ENCODE measurements at places on chromosomes 3 and 15.

DNA sequence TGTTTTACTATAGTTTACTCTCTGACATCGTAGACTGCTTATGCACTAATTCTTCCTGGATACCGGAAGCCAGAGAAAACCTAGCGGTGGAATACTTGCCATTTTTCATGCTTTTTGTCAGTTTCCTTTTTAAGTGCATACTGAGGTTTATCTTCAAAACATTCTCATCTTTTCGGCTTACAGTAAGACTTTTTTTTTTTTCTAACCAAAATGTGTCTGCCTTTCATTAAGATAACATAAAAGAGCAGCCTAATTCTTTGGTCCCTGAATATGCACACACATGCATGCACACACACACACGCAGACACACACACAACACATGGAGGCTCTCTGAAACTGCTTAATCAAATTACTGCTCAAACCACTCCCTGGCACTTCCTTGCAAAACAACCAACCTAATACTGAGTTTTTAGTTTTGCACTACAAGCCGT is 1.3 kb downstream of the ZNF445 start:
- peak; percentile 17 for DNase-seq

DNA sequence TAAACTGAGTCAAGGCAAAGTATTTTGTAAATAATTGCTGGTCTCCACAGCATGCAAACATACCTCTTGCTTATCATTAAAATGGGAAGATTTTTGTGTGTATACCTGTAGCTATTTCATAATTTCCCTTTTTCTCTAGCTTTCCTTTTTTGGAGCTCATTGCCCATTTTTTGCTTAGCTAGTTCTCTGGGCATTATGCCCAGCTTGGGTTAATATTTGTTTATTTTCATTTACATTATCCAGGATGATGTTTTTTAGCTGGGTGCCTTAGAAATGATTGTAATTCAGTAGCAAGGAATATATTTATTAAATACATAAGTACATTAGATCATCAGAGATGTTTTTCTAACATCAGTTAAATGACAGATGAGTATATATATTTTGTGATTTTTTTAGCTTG is 1271.7 kb upstream of the GBE1 start:
- no peak for DNase-seq

DNA sequence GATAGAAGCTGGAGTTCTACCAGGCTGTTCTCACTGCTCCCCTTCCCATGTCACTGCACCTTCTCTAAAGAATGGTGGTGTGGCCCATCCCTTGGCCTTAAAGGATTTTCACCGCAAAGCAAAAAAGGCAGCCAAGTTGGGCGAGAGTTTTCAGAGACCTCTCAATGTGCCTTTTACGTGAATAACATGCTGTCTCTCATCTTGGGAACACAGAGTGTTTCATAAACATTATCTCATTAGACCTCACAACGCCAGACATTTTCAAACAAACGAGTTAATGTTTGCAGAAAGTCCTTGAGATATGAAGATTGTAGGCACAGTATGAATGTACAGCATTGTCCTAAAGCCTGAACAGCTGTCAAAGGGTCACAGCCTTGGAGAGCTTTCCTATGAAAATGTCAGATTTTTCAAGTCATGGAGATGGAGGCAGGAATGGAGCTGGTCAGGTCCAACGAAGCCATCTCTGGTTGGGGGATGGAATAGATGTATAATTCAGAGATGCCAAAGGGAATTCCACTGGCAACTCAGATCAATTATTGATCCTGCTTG is 21.3 kb downstream of the TM4SF1 start:
- no peak for DNase-seq

DNA sequence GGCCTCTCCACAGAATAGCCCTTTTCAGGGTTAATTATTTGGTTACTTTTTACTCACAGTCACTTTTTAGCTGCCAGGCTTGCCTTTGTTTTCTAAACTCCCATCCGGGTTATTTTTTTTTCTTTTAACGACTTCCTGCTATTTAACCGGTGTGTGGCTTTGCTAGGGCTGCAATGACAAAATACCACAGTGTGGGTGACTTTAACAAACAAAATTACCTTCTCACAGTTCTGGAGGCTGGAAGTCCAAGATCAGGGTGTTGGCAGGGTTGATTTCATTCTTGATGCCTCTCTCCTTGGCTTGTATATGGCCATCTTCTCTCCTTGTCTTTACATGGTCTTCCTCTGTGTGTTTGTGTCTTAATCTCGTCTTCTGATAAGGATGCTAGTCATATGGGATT is 91.5 kb downstream of the IL1RAP start:
- DNase-seq = no peak

DNA sequence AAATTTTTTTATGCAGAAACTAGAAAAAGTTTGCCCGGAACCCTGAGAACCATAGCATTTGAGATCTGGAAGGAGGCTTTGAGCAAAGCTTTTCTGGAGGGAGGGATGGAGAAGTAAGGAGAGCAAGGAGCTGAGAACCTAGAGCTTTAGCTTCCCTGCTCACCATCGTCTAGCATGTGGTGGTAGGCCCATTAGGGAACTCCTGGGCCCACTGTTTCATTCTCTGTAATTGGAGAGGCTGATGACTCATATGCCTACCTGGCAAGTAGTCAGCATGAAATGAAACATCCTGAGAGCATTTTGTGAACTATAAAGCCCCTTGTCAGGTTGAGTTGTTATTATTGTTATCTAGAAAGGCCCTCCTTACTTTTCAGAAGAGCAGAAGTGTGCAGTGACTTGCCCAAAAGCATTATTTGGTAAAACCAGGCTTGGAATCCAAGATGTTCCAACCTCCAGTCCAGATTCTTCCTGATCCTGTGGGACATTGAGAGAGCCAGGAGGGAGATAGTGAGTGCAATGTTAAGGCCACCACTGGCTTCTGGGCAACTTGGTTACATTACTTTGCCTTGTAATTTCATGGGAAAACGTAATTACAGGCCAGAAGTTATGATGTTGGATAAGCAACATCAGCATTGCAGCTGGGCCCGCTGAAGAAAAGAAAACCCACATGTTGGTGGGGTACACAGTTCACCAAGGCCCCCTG is 104.5 kb upstream of the BFSP2 start:
- DNase-seq = peak; percentile 56

DNA sequence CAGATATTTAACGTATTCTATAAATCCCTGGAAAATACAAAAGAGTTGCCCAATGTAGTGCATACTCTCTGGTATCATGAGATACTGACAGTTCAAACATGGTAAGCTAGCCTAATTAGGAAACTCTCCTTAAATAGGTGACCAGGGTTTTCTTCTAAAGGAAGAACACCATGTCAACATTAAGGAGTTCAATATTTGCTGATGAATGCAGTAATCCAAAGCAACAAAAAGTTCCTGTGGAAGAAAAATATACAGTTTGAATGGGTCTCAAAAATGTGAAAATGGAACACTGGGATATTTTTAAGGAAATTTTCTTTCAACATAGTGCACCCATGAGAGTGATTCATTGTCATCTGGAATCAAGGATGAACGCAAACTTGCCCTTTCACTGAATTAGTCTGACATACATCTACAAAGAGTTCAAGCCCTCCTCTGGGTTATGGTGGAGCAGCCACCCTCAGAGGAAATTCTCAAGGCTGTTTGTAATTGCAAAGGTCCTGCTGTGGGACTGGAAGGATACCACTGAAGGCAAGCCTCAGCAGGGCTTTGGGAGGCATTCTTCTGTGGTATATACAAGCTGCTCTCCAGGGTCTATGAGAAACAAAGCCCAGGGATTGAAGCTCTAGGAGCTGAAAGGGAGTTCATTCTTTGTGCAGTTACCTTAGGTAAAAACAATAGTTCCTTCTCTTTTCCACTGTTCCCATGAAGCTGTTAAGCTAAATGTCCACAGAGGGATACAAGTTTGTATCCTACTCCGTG is 700.3 kb downstream of the TUSC7 start:
- DNase-seq = no peak

DNA sequence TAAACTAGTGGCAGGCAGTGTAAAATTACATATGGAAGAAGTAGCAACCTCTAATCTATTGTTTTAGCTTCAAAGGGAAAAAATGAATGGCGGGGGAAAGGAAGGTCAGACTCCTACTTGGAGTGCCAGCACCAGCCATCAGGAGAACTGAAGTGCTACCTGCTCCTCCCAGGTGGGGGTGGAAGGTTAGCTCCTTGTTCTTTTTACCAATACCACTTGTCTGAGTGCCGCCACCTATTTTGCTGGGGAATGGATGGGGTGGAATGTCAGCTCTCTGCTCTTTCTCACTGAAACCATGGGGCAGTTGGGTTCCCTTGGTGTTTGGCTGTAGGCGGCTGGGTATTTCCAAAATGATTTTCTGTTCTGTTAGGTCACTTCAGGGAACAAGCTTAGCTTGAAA is 428.7 kb upstream of the EPHA3 start:
- no peak for DNase-seq

Measured in activated CD4-positive, alpha-beta T cell treated with anti-CD3 and anti-CD28 coated beads, Interleukin-2, Interleukin-4, amounts not matched to agents 100 ng/mL and 50 ng/mL, durations not matched to agents 16 hours and 8 hours (primary cell).